Activated gamma-delta T cell (primary cell): ENCODE measurements at places on chromosomes 2 and 18.

GRCh38 chr2:34098256-34098655, 499.2 kb upstream of the FAM98A start:
- no peak for DNase-seq

DNA sequence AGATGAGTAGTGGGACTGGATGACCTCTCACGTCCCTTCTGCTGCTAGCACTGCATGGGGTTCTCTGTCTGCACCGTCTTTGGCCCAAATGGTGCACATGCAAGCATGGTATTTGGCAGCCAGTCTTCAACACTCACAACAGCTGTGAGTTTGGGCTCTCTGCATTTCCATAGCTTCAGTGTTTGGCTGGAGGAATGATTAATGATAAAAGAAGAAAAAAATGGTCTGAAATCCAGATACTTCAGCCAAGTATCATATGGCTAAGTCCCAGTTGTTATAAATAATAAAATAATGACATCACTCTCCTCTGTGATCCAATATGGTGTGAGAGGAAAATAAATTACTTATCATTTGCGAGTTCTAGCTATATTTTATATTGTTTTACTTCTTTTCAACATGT, 173.3 kb downstream of the DCDC2C start:
- no peak for DNase-seq

DNA sequence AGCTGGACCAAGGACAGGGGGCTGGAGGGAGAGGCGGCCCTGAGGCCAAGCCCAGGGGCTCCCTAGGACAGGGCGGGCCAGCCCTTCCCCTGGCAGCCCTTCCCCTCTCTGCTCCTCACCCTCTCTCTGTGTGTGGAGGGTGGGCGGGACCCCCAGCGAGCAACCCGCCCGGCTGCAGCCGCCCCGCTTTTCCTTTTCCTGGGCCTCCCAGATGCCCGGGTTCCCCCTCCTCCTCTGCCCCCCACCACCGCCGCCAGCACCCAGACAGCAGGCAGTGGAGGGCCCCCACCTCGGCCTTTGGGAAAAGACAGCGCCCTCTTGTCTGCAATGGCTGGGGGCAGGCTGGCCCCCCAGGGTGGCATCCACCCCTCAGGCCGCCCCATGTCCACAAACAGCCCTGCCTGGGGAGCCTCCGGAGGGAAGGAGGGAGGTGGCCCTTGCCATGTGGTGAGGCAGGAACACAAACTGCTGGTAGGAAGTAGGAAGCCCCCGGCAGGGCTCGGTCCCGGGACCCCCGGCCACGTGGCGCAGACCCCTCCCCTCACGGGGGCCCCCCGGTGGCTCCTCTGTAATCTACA, 135.1 kb upstream of the CTDP1 start:
- DNase-seq = no peak

GRCh38 chr2:75523313-75524275, 37.1 kb downstream of the EVA1A start:
- DNase-seq = no peak

DNA sequence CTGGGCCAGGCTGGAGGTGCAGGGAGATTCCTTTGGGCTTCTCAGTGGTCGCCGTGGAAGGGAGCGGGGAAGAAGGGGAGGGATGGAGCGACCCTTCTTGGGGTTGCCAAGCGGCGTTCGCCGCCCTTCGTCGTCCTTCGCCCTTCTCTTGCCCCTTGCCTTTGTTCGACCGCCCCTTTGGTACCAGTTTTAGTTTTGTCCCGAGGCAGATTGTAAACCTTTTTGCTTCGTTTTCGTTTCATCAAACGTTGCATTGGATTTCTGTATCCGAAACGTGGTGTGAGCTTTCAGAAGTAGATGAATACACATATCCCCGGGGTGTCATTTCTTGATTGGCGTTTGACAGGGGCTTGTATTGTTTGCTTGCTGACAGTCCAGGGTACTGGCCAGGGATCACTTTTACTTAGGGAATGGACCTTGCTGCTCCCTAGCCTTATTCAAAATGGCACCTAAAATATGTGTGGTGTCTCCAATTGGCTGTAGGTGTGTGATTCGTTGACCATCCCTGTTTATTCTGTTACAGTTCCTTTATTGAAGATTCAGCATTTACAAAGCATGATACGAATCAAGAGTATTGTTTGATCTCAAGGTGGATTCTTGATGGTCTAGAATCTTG, 788 bp downstream of the USP14 start:
- no peak for DNase-seq

- DNase-seq = no peak
These were observed 2.8 kb upstream of the ATF2 start for GRCh38 chr2:175170659-175171304.

GRCh38 chr18:60096428-60096827, 196.6 kb downstream of the PMAIP1 start:
- no peak for DNase-seq

- no peak for DNase-seq
These were observed 500.8 kb upstream of the ZEB2 start for GRCh38 chr2:145020694-145021093.

DNA sequence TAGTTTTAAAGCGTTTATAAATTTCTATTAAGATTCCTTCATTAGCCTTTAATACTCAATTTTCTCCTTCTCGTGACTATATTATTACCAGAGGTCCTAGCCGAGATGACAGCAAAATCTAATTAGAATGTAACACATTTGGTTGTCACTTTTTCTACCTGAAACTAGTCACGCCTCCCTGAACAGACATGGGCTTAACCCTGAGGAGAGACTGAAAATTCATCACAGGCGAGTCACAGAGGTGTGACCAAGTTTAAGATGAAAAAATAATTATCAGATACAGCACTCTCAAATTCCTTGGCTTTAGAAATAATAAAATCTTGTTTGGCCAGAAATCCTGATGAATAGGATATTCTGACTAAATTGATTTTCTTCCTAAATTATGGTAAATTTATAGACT, 834.4 kb upstream of the SLC39A10 start:
- DNase-seq = no peak

GRCh38 chr2:46392561-46393346, 86.6 kb upstream of the TMEM247 start:
- no peak for DNase-seq

DNA sequence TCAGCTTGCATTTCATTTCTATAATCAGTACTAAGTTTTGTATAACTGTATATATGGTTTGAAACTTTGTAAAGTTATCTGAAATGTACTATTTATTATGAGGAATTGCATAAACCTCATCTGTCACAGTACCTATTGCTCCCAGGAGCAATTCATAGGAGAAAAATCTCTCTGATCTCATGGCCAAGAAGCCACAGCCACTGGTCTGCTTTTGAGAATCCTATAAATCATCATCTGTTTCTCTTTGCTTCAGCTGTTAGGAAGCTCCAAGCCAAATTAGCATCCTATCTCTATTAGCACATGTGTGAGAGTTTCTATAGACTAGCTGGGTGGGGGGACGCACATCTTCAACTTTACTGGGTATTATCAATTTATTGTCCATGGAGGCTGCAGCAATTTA, 210.3 kb downstream of the CYP26B1 start:
- no peak for DNase-seq

DNA sequence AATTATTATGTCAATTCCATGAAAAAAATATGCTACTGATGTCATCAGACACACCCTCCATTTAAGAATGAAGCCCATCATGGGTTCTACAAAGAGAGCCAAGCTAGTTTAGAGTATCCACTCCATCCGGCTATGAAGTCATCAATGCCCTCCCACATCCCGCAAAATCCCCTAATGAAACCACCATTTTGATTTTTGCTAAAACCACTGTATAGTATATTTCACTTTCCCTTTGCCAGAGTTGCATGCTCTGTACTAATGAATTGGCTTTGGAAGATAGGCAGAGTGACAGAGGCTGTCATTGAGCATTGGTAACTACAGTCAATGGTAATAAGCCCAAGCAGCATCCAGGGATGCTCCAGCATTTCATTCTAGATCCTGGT, 118.6 kb downstream of the ANKRD44 start:
- DNase-seq = no peak

DNA sequence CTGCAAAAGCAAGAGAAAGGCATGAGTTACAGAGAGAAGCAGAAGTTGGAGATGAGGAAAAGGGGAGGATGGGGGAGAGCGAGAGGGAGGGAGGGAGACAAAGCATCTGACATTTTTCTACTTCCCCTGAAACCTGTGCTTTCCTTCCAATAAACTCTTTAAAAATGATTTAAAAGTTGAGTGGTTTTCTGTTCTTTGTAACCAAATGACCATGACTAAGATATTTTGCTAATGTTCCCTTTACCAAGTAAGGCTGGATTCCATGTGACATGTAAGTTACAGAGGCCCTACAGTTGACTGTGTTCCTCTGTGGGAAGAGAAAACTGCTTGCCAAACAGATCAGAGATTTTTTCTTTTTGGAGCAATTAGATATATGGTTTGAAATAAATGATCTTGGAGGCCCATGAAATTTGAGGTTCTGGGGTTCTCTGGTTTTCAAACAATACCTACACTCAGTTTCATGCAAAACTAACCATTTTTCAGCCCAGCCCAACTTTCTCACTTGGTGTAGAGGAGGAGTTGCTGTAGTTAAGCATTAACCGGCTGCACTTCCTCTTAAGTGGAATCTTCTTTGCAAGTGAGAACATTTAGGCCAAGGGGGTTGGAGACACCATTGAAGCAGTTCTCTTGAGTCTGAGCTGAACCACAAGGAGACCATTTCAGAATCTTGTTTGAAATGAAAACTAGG, 34.5 kb downstream of the INSIG2 start:
- no peak for DNase-seq

GRCh38 chr18:27411911-27412310, 226.8 kb upstream of the CHST9 start:
- DNase-seq = no peak

- DNase-seq = no peak
These were observed 454.4 kb upstream of the ACVR2A start for GRCh38 chr2:147390475-147390874.

- no peak for DNase-seq
These were observed 5.1 kb upstream of the MIB1 start for GRCh38 chr18:21735452-21736015.

DNA sequence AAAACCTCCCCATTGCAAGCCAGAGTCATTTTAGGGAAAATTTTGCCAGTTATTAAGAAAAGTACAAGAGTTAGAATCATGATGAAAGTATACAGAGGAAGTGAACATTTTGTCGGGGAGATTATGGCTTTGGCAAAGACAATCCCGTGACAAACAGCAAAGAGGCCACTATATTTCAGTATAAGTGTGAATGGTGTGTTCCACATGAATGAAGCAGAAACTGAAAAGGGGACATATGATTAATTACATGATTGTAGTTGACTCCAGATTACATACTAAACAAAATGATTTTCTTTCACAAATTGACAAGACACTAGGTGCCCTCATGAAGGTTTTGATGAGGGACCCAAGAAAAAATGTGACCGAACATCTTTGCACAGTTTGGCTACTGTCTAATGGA, 42.0 kb downstream of the SP140 start:
- no peak for DNase-seq

DNA sequence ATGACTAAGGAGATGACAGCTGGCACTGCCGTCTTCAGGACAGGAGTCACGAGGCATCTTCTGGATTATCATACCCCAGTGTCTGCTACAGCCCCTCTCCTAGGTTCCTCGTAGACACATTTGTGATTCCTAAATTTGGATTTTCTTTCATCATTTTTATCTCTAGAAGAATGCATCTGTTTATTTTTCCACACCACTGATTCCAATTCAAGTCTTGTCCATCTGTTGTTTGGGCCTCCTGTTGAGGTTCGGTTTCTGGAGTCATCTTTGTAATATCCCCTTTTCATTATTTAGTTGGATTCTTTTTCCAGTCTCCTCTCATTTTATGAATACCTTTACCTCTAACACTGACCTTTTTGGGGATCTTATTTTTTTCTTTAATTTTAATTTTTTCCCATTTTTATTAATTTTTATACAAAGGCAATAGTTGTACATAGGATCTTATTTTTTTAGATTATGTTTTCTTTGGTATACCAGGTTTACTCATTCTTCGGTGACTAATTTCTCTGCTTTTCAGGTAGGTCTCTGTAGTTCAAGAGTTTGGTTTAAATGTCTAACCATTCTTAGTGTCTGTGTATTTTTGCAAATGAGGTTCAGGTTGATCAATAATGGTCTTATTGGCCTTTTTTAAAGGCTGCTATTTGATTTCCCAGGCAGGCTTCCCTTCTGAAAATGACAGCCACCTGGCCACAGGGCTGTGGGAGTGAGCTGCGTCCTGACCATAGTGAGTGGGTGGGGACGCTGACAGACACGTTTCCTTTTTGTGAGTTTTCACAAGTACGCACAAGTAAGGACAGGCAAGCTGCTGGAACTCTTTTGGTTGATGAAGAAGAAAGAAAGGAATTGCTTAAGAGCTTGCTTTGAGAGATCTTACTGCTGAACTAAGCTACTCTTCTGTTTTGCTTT, 34.5 kb downstream of the FARP2 start:
- DNase-seq = no peak

GRCh38 chr2:22518641-22519040, 866.3 kb upstream of the KLHL29 start:
- no peak for DNase-seq

GRCh38 chr2:233689031-233689430, 3.7 kb upstream of the UGT1A6 start:
- DNase-seq = no peak

DNA sequence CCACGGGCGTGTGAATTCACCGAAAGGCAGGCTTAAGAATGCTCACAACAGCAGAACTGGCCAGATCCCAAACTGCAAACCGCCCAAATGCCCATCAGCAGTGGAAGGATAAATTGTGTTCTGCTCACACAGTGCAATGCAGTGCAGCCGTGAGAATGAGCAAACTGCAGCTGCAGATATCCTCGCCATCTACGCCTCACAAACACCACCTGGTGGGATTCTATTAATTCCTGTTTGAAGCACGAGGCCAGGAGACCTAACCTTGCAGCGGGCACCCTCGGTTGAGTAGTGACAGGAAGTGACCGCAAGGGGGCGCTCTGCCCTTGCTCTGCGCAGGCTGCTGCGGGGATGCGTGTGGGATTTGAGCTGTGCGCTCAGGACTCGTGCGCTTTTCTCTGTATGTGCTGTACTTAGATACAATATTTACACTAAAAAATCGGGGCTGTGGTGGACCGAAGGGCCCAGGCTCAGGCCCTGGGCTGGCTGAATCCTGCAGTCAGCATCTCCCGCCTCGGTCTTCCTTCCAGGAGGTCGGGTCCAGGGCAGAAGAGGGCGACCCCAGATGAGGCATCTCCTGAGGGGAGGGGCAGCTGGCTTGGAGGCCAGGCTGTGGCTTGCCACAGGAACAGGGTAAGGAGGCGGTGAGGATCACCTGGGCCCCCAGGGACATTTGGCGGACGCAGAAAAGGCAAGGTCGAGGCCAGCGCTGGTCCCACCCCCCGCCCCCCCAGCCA, 19.8 kb upstream of the PDIA6 start:
- peak; percentile 18 for DNase-seq

DNA sequence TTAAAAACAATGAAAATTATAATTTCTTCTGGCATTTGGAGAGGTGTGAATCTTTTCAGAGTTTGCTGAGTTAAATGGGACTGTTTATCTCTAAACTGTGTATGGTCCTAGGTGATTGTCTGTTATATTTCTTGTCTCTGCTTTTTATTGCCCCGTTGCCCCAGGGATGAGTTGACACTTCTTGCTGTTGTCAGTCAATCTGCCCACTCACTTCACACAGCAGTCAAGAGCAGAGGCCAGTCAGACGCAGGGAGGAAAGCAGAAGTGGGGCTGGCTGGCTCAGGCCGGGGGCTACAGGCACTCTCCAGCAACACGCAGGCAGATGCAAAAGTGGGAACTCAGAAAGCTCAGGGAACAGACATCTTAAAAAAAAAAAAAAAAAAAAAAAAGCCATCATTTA, 365.2 kb downstream of the CLIP4 start:
- no peak for DNase-seq

- no peak for DNase-seq
These were observed 45.2 kb downstream of the ACVR1 start for GRCh38 chr2:157830696-157831570.

- DNase-seq = no peak
These were observed 157.3 kb upstream of the APCDD1 start for GRCh38 chr18:10297086-10297485.
